ENCODE measurements at places on chromosomes 7 and 10.

DNA sequence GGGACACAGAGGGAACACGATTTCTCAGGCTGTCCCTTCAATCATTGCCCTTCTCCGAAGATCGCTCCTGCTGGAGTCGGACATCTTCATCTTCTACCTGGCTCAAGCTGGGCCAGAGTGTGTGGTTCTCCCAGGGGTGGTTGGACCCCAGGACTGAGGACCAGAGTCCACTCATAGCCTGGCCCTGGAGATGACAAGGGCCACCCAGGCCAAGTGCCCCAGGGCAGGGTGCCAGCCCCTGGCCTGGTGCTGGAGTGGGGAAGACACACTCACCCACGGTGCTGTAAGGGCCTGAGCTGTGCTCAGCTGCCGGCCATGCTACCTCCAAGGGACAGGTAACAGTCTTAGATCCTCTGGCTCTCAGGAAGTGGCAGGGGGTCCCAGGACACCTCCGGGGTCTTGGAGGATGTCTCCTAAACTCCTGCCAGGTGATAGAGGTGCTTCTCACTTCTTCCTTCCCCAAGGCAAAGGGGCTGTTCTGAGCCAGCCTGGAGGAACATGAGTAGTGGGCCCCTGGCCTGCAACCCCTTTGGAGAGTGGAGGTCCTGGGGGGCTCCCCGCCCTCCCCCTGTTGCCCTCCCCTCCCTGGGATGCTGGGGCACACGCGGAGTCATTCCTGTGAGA is 23.3 kb downstream of the TBATA start:
- DNase-seq: no peak

- DNase-seq: no peak
Observed at GRCh38 chr7:343227-343822, 53.4 kb downstream of the FOXL3 start.

DNA sequence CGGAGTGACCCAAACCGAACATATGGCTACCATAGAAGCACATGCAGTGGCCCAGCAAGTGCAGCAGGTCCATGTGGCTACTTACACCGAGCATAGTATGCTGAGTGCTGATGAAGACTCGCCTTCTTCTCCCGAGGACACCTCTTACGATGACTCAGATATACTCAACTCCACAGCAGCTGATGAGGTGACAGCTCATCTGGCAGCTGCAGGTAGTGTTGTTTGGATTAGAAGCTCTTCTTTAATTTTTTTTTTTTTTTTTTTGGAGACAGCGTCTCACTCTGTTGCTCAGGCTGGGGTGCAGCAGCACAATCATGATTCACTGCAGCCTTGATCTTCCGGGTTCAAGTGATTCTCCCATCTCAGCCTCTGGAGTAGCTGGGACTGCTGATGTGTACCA is 45.8 kb downstream of the NRF1 start:
- DNase-seq: no peak

- no peak for DNase-seq
Observed at GRCh38 chr10:43952760-43953159, 304.1 kb upstream of the ZNF32 start.

- DNase-seq: no peak
Observed at GRCh38 chr10:95363303-95363912, 72.6 kb upstream of the PDLIM1 start.

GRCh38 chr7:105718511-105718925 is 137.2 kb upstream of the EFCAB10 start:
- DNase-seq: no peak

- DNase-seq: no peak
Observed at GRCh38 chr10:114311023-114311422, 72.0 kb downstream of the VWA2 start.

DNA sequence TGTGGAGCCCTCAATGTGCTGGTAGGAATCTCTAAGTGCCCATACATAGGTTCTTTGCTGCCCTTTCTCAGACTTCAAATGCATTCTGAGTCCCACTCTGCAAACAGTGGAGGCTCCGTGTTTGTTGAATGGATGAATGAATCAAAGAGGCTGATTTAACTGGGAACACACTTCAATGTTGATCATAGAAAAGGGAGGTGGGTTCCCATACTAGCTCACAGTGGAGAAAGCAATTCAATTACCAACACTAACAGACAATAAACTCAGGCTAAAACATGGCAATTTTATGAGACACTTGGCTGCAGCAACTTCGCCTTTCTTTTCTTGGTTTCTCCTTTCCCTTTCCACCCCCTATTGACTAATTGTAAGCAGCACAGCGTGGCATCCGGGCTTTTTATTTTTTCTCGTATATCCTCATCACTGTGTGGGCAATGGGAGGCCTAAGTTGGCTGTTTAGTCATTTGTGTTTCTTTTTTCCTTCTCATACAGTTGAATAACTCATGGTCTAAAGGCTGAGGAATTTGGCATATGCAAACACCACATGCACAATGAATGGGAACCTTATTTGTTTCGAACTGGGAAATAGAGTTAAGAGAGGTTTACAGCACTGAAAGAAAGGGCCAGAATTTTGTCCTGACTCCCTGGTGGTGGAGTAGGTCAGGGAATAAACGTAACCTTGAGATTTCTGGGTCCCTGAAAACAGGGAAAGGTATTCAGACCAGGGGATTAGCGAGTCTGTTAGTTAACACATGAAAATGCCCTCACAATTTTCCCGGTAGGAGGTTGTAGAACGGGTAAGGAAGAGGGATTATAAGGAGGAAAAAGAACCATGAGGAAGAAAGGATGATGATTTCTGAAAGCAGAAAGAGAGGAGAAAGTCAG is 858.5 kb downstream of the KCNMA1 start:
- no peak for DNase-seq

DNA sequence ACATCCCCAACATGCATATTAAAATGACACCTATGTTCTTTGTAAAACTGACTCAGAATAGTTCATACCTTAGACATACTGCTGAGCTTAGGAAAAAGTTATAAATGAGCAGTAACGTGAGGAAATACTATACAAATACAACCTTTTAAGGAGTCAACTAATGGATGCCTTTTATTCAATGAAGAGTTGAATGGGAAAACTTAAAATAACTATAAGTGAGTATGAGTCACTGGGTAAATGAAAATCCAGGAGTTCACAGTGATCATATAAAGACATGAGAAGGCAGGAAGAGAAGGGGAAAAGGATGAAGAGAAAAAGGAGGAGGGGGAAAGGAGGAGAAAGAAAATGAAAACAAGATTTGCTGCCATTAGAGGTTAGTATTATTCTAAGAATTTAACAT is 157.8 kb upstream of the PCDH15 start:
- no peak for DNase-seq
